ENCODE measurements at places on chromosomes 6 and 20. TPM values are rescaled to one million over a fixed set of nuclear protein-coding genes. Genes with fewer than 3 reads are reported as not detected.
A peak's percentile ranks its signal among the peaks of the same experiment; 100 is the strongest.

DNA sequence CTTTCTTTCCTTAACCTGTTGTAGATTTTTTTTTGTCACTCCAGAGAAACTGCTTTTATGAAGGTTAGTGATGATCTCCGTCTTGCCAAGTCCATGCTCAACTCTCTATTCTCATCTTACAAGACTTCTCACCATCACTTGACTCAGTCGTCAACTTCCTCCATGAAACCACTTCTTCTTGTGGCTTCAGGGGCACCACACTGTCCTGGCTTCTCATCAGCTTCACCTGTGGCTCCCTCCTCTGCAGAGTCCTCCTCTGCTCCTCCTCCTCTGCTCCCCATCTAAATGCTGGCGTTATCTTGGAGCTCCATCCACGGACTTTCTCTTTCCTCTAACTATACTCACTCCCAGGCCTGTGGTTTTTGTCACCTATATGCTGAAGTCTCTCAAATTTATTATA is 187.5 kb downstream of the BACH2 start:
- peaks cover 73% of the 10 kb centered on the region for H3K4me1 ChIP-seq
- peak; percentile 73 for DNase-seq
- H3K27ac ChIP-seq, result peak overlapping the region; percentile 55
- peaks cover 6% of the 10 kb centered on the region for H3K27me3 ChIP-seq
- peaks cover 23% of the 10 kb centered on the region for H3K36me3 ChIP-seq
- H3K4me3 ChIP-seq, result peak overlapping the region; percentile 19

DNA sequence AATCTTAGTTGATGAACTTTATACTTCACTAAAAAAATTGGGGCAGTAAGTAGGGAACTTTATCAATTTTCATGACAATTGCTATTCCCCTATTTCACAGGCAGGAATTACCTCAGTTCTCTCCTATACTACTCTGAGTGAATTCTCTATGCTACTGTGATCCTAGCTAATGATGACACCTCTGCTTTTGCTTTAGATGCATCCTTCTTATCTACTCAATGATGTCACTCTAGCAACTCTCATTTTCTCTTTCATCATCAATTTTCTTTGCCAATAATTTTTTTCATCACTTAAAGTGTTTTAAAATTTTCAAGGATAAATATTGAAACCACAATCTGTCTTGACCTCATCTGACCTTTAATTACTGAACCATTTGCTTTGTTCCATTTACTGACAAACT is 8.1 kb downstream of the DEFB114 start:
- no peak overlapping the region for H3K4me3 ChIP-seq
- no peaks in the 10 kb centered on the region for H3K27me3 ChIP-seq
- H3K36me3 ChIP-seq, result no peaks in the 10 kb centered on the region
- no peaks in the 10 kb centered on the region for H3K4me1 ChIP-seq

DNA sequence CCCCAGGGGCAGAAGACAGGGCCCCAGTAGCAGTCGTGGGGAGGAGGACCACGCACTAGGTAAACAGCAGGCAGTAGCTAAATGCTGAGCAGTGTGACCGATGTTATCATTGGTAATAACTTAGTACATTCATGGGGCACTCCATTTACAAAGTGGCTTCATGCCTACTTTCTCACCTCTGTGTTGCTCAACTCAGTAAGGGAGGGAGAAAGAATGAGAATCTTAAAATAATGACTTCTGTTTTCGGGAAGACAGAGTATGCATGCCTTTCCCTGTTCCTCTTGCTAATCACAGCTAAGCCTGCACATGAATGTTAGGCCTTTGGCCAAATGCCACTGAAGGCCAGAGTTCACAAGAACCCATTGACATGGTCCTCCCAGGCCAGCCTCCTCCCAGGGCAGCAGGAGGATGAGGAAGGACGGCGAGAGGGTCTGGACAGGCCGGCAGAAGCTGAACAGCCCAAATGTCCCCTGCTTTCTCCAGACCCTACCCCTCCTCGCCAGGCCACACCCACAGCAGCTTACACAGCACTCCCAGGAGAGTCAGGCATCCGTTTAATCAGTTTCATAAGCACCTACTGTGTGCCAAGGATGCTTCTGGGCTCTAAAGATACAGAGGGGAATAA is 183.4 kb downstream of the ANKRD60 start:
- peaks cover 2% of the 10 kb centered on the region for H3K27me3 ChIP-seq
- H3K4me1 ChIP-seq, result no peaks in the 10 kb centered on the region
- H3K4me3 ChIP-seq, result no peak overlapping the region
- peak; percentile 33 for DNase-seq

GRCh38 chr6:85435851-85436250 is 14.0 kb upstream of the NT5E start:
- no peaks in the 10 kb centered on the region for H3K4me1 ChIP-seq
- H3K27me3 ChIP-seq, result no peaks in the 10 kb centered on the region
- H3K36me3 ChIP-seq, result peaks cover 1% of the 10 kb centered on the region
- H3K27ac ChIP-seq, result no peak overlapping the region
- H3K4me3 ChIP-seq, result no peak overlapping the region

GRCh38 chr6:147503587-147503986 is 4.9 kb upstream of the SAMD5 start:
- no peaks in the 10 kb centered on the region for H3K36me3 ChIP-seq
- H3K4me1 ChIP-seq, result peaks cover 10% of the 10 kb centered on the region
- no peak overlapping the region for H3K27ac ChIP-seq
- H3K4me3 ChIP-seq, result no peak overlapping the region
- no peak for DNase-seq
- peaks cover 48% of the 10 kb centered on the region for H3K27me3 ChIP-seq

GRCh38 chr6:108176281-108177089 is 10.7 kb downstream of the NR2E1 start:
- H3K4me1 ChIP-seq, result peaks cover 11% of the 10 kb centered on the region
- H3K27ac ChIP-seq, result no peak overlapping the region
- no peak for DNase-seq
- H3K27me3 ChIP-seq, result peaks cover 89% of the 10 kb centered on the region

GABRR1 gene
- not detected for total RNA-seq

COL9A3 gene
- total RNA-seq, result 0.45 TPM

FKBP1C gene
- 0.67 TPM for total RNA-seq

NRN1 gene
- total RNA-seq, result 1.7 TPM

MUC22 gene
- not detected for total RNA-seq
